ENCODE measurements at places on chromosomes 5 and 9.

DNA sequence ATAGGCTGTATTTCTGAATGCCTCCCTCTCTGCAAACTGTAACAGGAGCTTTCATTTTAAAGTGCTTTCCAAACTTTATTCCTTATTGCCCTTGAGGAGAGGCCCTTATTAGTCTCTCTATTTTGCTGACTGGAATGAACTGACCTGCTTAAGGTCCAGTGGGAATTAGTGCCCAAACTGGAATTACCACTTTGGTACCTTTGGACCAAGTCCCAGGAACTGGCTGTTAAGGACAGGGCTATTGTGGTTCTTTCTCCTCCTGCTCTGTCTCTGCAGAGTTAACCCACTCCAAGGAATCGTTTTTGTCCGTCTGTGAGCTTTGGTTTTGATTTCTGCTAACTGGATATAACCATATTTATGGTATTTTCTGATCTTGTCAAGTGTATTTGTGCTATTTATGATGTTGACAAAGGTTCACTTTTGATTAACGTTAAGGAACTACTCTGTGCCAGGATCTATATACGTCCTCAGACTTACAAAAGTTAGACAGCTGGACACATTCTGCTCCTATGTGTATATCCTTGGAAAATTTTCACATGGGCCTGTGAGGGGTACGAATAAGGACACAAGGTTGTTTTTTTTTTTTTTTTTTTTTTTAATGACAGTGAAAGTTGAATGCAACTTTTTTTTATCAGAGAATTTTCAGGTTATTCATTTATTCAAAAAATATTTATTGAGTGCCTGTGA is 189.1 kb upstream of the ANKRD55 start:
- DNase-seq: no peak

GRCh38 chr5:168865968-168866367 is 286.8 kb upstream of the PANK3 start:
- DNase-seq: no peak

GRCh38 chr5:135255461-135256178 is 143.4 kb downstream of the MACROH2A1 start:
- no peak for DNase-seq

DNA sequence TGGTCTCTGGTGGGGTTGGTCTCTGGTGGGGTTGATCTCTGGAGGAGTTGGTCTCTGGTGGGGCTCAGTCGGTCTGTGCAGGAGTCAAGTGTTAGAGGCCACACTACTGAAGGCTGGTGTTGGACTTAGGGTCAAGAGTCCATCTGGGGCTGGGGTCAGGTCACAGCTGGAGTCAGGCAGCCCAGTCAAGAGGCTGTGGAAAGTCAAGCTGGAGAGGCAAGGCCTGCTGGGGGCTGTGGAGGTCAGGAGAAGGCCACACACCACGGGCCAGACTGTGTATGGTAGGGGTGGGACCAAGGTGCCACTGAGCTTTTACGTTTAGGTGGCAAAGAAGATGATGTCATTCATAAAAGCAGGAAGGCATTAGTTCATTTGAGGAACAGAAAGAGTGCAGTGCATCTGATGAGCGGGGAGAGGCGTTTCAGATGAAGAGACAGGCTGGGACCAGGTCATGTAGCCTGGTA is 16.7 kb upstream of the CD74 start:
- no peak for DNase-seq

DNA sequence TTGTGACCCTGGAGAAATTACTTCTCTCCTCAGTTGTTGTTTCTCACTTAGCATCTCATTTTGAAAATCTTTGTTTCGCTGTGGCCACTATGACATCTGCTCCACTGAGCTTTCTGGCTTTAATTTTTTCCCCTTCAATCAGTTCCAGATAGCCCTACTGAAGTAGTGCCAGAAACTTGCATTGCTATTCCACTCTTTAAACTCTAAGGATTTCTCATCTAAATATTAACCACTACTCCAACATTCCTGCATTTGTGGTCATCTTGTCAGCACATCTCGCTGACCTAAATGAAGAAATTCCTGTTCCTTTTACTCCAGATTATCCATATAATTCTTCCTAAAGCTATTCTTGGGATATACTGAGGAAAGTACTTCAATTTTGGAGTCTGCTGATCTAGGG is 15.3 kb upstream of the NOL6 start:
- DNase-seq: peak; percentile 80

DNA sequence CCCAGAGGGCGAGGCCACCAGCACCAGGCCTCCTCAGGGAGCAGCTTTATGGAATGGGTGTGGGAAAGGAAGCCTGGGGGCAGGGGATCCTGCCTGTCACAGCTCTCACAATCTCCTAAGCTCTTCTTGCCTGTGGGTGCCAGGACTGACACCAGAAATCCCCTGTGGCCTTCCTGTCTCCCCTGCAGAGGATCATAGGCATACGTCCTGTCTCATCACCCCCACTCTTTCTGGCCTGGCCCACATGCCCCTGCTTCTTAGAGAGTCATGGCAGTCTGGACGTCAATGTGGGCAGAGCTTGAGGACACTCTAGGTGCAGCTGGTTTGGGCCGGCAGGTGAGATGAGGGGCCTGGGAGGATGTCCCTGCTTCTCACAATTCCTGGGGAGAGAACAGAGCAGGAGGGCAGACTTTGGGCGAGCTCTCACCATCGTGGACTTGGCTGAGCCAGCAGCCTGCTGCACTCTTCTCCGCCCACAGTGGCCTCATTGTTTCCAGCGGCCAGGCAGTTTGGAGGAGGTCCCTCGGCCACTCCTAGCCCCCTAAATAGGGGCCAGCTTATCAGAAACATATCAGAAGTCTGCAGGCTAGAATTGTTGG is 67.3 kb upstream of the ZFR start:
- no peak for DNase-seq

- peak; percentile 13 for DNase-seq
These were observed 117.8 kb upstream of the SPIN1 start for GRCh38 chr9:88270413-88270812.

GRCh38 chr9:120583958-120584369 is 4.0 kb upstream of the CDK5RAP2 start:
- peak; percentile 75 for DNase-seq

DNA sequence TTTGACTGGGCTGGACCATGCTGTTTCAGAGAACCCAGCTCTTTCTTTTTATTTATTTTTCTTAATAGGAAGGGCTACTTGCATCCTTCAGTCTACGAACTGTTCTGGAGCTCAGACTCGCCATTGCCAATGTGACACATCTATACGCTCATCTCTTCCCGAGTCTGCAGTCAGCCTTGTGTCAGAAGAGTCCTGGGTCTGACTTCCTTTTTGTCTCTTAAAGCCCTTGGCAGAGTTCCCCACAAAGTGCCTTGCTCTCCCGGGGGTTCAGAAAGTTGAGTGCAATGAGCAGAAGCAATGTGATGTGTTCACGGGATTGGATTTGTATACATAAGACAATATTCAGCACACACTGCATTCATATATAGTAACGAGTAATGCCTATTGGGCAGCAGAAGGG is 140.4 kb downstream of the ATPSCKMT start:
- peak; percentile 3 for DNase-seq

DNA sequence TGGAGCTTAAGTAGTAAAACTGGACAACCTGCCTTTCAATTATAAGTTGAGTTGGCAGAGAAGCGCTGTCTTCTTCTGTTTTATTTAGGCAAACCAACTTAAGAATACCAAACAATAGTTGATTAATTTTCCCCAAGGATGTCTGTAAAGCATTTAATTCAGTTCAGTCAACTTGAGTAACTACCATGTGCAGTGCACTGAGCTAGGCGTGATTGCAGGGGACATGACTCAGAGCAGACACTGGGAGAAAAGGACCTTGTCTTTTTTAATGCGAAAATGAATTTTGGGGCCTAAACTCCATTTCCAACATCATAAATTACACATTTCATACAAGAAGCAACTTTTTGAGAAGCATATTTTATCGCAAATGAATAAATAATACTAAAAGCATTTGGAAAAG is 66.3 kb downstream of the FBXL7 start:
- DNase-seq: no peak

DNA sequence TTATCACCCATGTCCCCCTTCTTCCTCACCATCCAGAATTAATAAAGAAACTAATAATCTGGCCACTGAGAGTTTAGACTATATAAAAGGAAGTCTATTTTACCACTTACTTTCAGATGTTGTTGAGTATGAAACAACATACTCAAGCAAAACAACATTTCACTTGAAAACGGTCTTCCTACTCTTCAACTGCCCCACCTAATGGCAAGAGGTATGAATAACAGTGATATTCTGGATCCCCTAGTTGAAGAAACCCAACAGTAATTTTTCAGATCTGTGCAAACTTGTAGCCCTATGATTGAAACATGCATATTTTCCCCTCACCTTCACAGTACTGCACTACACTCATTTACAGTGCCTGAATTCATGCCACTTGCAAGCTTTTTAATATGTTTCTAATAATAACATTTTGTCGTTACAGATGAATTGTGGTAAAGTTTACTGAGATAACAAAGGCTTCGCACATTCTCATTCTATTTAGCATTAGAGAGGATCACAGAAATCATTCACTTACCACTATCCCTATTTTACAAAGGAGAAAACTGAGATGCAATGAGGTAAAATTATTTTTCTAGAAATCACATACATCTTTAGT is 267.9 kb upstream of the PDE4D start:
- peak; percentile 37 for DNase-seq

- DNase-seq: no peak
These were observed 55.4 kb downstream of the LMX1B start for GRCh38 chr9:126669108-126669507.

- DNase-seq: peak; percentile 93
These were observed 92.3 kb upstream of the FANCC start for GRCh38 chr9:95409650-95410426.

GRCh38 chr9:135083241-135083810 is 4.1 kb upstream of the OLFM1 start:
- DNase-seq: no peak
